GM12878 (cell line): ENCODE measurements at places on chromosomes 1 and 21.

GRCh38 chr1:223430236-223430635, 37.0 kb downstream of the CCDC185 start:
- DNase-seq, result no peak

DNA sequence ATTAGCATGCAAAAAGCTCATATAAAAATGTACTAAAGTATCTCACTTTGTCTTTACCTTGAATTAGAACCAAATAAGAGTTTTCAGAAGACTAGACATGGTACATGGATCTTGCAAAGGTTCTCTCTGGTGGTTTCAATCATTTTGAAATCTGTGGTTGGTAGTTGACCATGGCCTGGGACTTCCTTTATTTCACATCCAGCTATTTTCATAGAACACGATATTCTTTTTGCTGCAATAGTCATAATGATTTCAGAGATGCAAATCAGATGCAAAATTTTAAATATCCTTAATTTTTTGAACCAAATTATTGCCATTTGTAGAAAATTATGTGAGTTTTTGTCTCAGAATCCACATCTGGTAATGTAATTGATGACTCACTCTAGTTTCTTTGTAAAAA, 375.1 kb upstream of the ZP4 start:
- no peak for DNase-seq

GRCh38 chr1:61921435-61921834, 179.2 kb downstream of the PATJ start:
- no peak for DNase-seq

GRCh38 chr21:45539796-45540600, 2.2 kb downstream of the SLC19A1 start:
- DNase-seq, result no peak

DNA sequence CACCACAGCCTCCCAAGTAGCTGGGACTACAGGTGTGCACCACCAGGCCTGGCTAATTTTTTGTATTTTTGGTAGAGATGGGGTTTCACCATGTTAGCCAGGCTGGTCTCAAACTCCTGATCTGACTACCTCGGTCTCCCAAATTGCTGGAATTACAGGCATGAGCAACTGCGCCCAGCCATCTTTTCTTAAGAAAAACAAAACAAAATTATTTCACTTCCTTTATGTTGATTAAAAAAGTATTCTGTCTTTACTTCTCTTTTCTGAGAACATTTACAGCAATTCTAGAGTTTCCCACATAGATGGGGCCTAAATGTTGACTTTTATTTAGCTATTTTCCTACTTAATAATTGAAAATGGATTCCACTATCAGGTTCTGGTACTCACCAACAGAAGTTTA, 17.3 kb upstream of the TMEM183A start:
- DNase-seq, result no peak

GRCh38 chr1:203444171-203444576, 31.4 kb upstream of the PRELP start:
- DNase-seq, result no peak

GRCh38 chr1:51907079-51907702, 28.7 kb upstream of the NRDC start:
- DNase-seq, result no peak

- no peak for DNase-seq
These were observed 3.6 kb downstream of the ECM1 start for GRCh38 chr1:150511551-150511950.

- no peak for DNase-seq
These were observed 602.5 kb downstream of the PTPRU start for GRCh38 chr1:29838738-29839320.

DNA sequence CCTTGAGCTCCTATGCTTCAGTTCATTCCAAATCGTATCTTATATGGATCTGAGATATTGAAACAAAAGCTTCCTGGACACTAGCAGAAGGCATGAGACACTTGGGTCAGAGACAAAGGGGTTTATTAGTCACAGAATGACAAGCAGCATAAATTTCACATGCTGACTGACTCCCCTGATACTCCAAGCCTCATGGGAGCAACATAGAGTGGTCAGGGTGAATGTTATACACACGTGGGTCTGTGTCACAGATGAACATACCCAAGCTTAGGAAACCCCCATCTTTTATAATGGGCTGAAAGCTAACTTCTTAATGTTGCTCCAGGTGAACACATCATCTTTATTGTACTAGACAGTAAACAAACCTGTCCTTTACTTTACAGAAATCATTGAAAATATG, 599.9 kb upstream of the RGS18 start:
- no peak for DNase-seq

DNA sequence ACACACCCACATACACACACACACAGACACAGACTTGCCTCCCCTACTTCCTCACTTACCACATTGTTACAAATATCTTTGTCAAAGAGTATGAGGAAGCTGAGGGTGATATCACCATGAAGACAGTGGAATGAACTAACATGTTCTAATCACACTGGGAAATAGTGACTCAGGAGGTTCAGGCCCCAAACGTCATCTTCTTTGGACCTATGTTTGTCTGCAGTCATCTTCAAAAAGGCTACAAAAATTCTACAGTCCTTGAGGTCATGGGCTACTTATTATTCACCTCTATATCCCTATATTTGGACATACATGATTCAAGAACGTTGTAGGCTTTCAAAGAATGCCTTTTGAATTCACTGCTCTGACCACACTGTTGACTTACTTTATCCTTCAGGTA, 2.1 kb upstream of the LCE2C start:
- no peak for DNase-seq

DNA sequence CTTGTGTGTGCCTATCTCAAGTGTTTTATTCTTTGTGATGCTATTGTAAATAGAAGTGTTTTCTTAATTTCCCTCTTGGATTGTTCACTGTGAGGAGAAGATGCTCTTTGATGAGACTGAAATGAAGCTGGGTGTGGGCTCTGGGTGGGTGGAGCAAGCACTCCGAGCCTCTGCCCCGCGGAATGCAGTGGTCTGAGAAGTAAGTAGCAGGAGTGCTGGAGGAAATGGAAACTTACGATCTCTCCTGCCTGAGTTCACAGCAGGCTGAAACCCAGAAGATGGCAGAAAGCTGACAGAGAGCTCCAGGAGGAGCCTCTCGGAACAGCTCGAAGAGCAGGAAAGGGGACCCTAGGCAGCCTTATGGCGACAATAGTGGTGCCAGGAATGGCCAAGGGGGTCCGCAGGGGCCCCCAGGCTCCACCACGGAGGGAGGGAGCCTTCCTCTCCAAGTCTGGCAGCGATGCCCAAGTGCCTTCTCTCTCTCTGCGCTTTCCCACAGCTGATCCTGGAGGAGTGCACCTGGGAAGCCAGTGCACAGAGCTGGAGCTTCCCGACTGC, 126.8 kb upstream of the COL6A1 start:
- DNase-seq, result no peak

DNA sequence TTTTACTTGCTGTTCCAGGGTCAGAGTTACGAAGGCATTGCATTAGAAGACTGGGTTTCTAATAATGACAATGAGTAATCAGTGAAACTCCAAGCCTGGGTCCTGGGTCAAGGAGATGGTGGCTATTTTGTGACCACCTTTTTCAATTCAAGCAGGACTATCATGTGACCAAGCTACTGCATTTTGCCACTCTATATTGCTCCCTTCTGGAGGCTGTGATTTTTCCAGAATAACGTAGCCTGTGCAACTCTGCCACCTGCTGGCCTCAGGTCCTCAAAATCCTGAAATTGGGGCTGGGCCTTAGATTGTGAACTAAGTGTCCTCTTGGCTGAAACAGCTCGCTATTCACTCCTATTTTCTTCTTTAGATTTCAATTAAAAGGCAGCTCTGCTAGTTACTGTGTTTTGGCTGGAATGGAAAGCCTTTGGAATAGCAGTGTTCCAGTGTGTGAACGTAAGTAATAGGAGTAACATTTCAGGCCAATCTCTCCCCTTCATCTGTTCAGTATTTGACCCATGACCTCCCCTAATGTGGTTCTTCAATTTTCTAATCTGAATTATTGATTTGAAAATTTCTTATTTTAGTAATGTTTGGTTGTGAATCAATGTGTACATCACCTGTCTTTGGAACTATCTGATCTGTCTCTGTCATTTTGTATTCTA, 52.9 kb upstream of the CD46 start:
- DNase-seq, result no peak

DNA sequence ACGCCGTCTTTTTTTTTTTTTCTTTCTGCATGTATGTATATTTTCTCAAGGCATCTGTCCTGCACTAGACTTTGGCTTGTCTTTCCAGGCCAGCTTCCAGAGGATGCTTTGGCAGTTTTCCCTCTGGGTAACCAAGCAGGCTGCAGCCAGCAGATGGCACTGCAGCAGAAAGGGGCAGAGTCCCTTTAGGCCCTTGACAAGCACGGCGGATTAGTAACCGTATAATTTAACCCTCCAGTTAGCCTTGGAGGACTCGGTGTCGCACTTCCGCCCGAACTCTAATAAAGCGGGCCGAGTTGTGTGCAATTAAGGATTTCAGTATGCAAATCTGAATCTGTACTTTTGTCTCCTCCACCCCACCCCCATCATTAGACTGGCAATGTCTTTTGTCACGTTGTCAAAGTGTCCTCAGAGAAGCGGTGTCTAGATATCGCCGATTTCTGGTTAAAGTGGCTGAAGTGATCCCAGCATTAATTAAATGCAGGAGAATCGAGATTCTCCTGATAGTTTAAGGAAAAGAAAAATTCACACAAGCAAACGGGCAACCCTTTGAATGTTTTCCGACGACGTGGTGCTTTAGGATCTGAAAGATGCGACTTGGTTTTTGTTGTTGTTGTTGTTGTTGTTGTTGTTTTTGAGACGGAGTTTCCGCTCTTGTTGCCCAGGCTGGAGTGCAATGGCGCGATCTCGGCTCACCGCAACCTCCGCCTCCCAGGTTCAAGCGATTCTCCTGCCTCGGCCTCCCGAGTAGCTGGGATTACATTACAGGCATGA, 1.1 kb upstream of the TMEM167B start:
- DNase-seq, result no peak

DNA sequence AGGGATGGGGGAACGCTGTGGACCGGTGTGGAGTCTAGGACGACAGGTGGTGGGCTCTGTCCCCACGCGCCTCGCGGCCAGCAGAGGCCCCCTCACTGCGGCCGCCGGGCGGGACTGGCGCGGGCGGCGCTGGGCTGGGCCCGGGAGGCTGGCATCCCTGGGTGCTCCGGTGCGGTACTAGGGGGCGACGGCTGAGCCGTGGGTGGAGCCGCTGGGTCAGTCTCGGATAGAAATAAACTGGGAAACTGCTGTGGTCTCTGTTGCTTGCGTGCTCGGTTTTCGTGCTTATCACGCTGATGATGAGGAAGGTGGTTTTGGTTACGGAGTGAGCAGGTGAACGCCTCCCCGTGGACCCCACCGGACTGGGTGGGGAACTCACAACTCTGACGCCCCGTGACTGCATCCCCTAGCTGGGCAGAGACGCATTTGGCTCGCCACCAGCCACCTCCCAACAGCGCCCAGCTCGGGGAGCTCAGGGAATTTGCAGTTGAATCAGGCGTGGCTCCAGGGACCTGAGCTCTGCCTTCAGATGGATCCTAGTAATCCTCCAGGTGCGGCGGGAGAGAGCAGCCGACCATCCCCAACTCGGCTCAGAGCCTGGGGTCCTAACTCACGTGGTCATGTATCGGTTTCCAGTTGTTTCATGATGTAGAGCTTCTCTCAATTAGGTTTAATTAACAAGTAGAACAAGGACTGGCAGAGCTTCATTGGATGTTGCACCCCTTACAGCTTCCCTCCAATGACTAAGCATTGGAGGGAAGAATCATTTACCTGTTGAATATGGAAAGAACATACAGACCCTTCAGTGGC, 32.1 kb downstream of the HSD17B7 start:
- no peak for DNase-seq

- no peak for DNase-seq
These were observed 15.8 kb downstream of the COLGALT2 start for GRCh38 chr1:184021728-184022127.

DNA sequence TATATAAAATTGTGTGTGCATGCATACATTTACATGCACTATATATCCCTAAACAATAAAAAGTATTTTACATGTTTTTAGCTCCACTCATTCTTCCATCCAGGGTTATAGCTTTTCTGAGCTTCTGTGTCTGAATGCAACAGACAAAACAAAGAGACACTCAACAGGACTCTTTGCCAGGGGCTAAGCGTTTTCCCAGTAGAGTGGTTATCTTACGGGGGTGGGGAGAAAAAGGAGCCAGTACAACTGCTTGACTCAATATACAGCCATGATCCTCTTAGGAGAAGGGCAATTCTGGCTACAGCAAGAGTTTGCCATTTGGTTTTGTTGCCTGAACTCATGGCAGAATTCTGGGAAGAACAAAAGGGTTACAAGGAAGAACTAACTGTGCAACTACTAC, 14.6 kb upstream of the PPP2R5A start:
- no peak for DNase-seq
